NCI-H510A treated with DMSO at 0.1 percent for 48 hours (cell line): ENCODE measurements at places on chromosomes 1 and 21.

DNA sequence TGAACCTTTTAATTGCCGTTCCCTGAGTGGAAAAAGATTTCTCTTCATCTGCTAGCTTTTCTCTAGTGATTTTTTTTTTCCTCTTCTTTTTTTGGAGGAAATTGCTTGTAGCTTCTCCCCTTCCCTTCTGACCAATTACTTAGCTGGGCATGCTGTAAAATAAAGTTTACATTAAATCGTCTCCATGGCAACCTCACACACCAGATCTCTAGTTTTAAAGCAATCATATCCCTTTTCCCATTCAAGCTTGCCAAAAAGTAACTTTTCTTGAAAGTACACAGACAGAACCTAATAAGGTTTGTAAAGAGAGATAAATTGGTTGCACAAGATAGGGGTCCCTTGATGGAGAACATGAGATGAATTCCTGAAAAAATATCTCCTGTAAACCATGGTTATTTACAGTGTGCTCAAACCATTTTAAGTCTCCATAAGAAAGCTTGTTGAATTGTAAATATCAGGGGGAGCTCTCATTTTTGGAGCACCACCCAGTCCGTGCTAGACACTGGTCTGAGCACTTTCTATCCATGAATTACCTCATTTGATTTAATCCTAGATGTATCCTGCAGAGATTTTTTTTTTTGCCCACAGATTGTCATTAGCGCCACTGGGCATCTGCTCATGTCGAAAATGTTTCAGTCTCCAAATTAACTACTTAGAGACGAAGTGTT is 32.6 kb upstream of the HTR1D start:
- no peak for DNase-seq

DNA sequence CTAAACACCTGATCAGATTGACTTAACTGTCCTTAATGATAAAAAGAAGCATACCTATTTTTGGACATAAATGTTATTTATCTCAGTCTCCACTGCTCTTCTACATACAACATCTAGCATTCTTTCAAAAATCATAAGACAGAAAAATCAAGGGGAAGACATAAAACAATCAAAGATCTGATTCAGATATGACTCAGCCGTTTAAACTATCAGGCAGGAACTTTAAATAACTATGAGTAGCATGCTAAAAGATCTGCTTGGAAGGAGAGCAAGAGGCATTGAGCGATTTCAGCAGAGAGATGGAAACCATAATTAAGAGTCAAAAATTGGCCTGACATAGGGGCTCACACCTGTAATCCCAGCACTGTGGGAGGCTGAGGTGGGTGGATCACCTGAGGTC is 27.2 kb upstream of the SLC22A15 start:
- no peak for DNase-seq

GRCh38 chr1:162706606-162707005 is 74.3 kb downstream of the DDR2 start:
- DNase-seq, result peak; percentile 28

GRCh38 chr1:156705918-156706656 is 704 bp upstream of the CRABP2 start:
- peak; percentile 91 for DNase-seq

DNA sequence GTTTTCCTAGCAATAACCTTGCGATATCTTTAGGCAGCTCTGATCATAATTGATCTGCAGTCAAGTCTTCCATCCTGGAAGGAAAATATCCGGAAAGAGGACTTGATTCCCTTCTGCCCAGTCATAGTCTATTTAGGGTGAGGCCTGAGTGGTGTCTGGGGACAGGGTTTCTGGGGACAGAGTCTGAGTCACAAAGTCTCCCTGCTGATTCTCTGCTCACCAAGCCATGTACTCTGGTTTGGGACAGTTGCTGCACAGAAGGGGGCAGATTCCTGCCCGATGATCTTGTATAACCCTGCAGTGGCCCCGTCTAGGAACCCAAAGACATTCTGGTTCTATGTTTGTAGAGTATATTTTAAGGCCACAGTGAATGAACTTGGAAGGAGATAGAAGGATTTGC is 178.8 kb downstream of the KCNJ6 start:
- no peak for DNase-seq

DNA sequence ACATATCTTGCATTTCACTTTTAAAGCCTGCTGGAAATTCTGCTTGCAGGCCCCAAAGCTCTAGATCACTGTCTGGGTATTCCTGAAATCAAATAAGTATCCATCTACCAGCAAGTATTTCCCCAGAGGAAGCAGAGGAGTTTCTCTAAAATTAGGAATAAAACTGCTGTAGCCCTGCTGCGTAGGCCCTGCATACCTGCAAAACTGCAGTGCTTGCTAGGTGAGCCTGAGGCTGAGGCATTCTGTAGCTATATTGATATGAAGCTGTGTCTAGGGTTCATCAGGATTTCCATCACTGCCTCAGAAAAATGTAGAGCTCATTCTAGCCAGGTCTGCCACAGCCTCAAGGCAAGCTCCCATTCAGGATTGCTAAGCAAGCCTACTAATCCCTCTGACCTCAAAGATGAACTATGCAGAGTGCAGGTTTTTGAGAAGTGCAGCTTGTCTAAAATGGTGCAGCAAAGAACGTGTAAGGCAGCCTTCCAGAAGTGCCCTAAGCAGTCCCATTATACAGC is 28.7 kb downstream of the NPHS2 start:
- no peak for DNase-seq

DNA sequence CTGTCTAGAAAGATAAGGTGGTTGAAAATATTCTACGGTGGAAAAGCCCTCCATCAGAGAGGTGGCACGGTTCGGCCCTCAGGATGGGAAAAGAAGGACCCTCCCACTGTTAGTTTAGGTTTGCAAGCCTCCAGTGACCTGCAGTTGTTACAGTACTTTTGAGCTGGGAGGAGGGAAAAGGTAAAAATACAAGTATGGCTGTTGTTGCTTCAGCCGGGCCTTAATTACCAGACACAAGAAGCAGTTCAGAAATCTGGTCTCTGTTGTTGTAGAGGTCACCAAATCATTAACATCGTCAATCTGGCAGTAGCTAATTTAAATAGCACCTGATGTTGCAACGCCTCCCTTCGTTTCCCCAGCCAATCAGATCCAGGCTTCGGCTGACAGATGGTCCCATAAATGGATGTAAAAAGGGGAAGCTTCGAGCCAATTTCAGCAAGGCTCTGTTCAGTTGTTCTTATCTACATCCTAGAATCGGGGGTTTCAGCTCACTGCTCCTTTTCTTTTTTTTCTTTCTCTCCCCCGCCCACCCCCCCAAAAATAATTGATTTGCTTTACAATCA is at the start of gene ELAVL4:
Gene ELAVL4, plus strand, starts transcription at position 424 of the 563 bp plus-strand sequence. CDS start 270 bp downstream, outside the sequence.
- no peak for DNase-seq

DNA sequence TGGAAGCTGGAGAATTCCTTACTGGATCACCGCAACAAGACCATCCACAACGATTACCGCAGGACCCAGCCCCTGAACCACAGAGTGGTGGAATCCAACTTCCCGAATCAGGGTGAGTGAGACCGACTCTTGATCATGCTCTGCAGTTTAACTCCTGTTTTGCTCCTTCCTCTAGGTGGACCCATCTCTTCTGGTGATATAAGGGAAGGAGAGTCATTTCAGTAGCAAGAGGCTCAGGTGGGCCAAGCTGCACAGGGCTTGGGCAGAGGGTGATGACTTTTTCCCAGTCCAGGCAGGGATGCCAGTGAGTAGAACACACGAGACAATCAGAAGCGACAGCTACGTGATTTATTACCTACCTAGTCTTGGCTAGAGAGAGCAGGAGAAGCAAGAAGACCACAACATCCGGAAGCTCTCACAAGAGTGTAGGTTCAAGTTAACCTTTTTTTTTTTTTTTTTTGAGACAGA is 25.2 kb downstream of the CA6 start:
- no peak for DNase-seq

- no peak for DNase-seq
These were observed 142.7 kb downstream of the MRPS6 start for GRCh38 chr21:34215911-34216717.

DNA sequence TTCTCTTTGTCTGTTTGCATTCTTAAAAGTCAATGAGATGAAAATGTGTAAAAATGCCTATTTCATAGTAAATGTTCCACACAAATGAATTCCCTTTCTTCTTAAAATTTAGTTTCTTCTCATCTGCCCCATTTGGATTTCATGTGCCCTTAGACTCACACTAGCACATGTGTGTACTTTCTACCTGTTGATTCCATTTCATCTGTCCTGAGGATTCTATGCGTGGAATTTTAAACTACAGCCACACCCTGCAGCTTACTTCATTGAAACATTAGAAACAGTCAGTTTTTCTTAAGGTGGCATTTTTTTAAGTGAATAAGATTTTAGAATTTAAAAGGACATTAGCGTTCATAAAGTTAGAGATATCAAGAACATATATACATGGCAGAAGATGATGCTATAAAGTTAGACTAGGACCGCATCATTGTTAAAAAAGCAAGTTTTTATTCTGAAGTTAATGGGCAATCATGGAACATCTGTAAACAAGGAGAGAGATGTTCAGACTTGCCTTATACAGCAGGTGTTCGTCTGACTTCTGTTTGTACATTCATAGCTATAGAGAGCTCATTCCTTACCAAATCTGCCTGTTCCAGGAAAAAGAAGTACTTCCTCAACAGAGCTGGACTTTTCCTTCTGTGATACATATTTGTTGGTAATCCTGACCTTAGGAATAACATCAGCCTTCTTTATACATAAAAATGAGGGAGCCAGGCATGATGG is 3.9 kb upstream of the TUT4 start:
- peak; percentile 40 for DNase-seq

GRCh38 chr1:83850834-83851233 is 148.1 kb downstream of the TTLL7 start:
- DNase-seq, result no peak

DNA sequence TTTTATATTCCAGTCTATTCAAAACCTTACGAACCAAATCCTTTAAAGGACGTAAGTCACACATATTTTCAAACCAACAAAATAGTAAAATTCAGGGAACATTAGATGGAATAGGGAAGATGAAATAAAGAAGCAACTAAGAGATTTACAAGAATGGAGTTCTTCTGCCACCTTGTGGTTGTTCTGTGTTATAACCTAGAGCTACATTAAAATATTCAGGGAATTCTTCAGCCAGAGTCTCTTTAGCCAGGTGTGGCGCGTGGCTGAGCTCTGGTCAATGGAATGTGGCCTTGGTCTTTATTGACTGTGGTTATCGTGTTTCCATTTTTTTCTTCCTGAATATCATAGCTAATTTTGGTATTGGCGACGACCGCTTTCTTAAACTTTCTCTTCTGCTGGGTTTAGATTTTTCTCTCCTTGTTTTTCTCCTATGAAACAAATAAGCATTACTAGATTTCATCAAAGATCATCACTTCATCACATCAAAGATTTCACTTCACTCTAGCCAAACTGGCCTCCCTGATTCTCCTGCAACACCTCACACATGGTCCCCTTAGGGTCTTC is 221.3 kb downstream of the MRPL39 start:
- peak; percentile 51 for DNase-seq

DNA sequence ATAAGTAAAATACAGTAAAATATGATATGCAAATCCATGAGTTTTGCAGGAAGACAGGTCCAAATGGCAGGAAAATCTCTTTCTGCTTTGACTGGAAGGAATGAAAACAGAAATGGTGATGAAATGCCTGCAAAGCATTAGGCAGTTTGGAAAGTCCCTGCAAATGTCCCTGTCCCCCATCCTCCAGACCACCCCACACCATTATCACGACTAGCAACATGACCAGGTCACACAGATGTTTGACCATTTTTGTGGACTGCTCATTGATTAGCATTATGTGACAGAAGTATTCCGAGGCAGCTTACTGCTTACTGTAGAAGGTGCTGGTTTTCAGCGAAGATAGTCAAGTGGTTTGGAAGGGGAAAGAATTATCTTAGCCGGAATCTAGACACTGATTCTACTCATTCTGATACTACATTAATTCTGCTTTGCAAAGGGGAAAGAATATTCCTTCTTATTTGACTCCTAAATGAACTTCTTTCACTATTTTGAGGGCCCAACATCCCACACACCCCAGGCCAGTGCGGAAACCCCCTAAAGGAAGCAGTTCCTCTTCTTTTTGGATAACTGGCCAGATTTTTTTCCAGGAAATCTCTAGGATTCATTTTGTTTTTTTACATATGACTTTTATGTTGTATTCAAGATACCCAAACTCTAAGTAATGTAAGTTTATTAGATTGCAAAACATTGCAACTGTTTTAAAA is 9.5 kb upstream of the CR2 start:
- no peak for DNase-seq

GRCh38 chr1:24216276-24217074 is 29.4 kb upstream of the IFNLR1 start:
- peak; percentile 24 for DNase-seq

GRCh38 chr1:41429641-41430035 is 54.8 kb downstream of the EDN2 start:
- DNase-seq, result no peak

GRCh38 chr1:153985341-153985912 is 712 bp downstream of the RAB13 start:
- no peak for DNase-seq

GRCh38 chr1:34749992-34750391 is 4.9 kb upstream of the GJB5 start:
- DNase-seq, result no peak

DNA sequence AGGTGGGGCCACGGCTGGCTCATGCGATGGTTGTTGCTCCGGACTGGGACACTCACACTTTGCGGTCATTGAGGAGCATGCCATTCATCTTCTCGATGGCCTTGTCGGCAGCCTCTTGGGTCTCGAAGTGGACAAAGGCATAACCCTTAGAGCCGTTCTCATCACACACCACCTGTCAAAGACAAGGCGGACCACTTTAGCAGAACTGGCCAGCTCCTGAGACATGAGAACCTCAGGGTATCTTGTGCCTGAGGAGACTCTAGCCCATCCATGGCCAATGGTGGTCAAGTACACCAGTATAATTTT is 5.5 kb downstream of the PABPC4 start:
- no peak for DNase-seq

- DNase-seq, result no peak
These were observed 12.0 kb downstream of the ATP8B2 start for GRCh38 chr1:154337253-154337894.

- no peak for DNase-seq
These were observed 10.8 kb downstream of the HHAT start for GRCh38 chr1:210339500-210339899.

- DNase-seq, result no peak
These were observed 61.1 kb upstream of the LAPTM5 start for GRCh38 chr1:30818568-30819243.

DNA sequence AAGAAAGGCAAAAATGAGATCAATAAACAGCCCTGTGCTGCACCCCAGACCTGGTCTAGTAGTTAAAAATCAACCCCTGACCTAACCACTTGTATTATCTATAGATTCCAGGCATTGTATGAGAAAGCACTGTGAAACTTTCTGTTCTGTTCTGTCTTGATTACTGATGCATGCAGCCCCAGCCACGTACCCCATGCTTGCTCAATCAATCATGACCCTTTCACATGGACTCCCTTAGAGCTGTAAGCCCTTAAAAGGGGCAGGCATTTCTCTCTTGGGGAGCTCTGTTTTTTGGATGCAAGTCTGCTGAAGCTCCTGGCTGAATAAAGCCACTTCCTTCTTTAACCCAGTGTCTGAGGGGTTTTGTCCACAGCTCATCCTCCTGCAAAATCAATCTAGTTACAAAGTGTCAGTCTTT is 24.2 kb upstream of the CD34 start:
- DNase-seq, result no peak

DNA sequence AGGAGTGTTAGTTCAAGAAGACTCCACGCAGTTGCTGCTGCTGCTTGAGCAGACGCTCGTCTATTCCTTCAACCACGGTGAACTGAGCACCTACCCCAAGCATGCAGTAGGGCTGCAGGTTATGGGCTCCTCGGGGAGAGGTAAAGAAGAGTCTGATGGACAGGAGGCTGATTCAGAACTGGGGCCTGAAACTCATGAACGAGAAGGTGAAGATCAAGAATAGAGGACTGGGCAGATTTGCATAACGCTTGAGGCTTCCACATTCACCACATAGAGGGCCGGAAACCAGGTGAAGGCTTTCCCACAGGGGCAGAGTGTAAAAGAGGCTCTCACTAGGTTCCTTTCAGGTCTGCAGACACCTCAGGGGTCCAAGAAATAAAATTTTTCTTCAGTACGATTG is 9.1 kb downstream of the ABCA4 start:
- no peak for DNase-seq
